ENCODE measurements at places on chromosomes 16 and 17.

DNA sequence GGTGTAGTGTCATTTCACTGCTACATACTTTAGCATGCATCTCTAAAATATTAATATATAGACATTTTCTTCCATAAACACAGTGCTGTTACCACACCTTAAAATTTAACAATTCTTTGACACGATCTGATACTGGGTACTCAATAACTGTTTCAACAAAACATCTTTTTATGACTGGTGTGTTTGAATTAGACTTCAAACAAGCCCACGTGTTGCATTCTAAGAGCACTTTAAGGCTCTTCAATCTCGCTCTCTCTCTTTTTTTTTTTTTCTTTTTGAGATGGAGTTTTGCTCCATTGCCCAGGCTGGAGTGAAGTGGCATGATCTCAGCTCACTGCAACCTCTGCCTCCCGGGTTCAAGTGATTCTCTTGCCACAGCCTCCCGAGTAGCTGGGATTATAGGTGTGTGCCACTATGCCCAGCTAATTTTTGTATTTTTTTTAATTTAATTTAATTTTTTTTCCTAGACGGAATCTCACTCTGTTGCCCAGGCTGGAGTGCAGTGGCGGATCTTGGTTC lies 15.8 kb upstream of the SLC46A1 start:
- no peak for DNase-seq

DNA sequence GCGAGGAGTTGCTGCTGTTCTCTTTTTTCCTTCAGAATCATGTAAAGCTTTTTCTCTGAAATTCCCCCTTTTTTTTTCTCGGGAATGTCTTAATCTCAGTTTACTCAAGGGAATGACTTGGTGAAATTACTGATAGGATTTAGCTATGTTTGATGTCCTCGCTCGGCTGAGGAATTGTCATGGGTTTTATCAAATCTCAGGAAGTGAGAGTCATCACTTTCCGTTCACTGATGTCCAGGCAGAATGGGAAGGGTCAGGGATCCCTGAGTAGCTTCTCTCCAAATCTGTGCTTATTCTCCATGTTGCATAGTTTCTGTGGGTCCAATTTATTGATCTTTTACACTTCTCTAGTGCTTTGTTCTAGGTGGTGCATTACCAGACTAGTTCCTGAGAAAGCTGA lies 6.3 kb downstream of the IGSF6 start:
- DNase-seq = no peak

DNA sequence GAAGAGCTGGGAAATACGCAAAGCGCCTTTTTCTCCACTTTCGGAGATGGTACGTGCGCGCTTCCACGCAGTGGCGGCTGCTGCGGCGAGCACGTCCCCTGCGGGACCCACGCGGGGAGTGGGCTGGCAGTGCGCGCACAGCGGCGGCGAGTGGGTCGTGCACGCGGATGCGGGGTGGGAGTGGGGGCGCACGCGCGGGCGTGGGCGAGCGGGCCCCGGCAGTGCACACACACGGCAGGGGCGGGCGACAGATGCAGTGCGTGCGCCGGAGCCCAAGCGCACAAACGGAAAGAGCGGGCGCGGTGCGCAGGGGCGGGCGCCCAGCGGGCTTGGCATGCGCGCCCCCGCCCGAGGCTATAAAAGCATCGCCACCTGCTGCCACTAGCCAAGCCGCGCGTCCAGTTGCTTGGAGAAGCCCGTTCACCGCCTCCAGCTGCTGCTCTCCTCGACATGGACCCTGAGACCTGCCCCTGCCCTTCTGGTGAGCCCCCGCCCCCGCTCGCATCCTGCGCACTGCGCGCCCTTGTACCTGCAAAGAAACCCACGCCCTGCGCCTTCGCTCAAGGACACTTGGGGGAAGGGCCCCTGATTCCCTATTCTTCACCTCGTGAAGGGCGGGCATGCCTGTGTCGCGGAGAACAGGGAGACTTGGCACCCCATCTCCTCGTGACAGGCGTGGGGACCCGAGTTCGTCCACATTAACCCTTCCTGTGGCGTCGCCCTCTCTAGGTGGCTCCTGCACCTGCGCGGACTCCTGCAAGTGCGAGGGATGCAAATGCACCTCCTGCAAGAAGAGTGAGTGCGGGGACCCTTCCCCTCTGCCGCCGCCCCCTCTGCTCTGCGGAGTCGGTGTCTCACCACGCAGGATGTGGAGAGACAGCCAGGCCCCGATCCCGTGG lies at the start of gene MT3:
Gene MT3 (plus strand): TSS at position 388 of the 899 bp plus-strand sequence. CDS start 63 bp downstream, at position 451.
- no peak for DNase-seq

- DNase-seq = no peak
Observed at GRCh38 chr17:72097144-72097543, 23.7 kb upstream of the SOX9 start.

- DNase-seq = no peak
Observed at GRCh38 chr16:81612351-81613163, 166.5 kb upstream of the PLCG2 start.

GRCh38 chr17:44487170-44487569 lies 16.0 kb downstream of the GPATCH8 start:
- DNase-seq = no peak

GRCh38 chr17:60269417-60269816 lies 119.6 kb downstream of the CA4 start:
- no peak for DNase-seq

- no peak for DNase-seq
Observed at GRCh38 chr16:75862098-75862386, 135.8 kb upstream of the CPHXL start.

GRCh38 chr16:28529124-28529523 lies 9.7 kb downstream of the NUPR1 start:
- DNase-seq = no peak

GRCh38 chr16:19382084-19382801 lies 35.4 kb upstream of the TMC5 start:
- no peak for DNase-seq

DNA sequence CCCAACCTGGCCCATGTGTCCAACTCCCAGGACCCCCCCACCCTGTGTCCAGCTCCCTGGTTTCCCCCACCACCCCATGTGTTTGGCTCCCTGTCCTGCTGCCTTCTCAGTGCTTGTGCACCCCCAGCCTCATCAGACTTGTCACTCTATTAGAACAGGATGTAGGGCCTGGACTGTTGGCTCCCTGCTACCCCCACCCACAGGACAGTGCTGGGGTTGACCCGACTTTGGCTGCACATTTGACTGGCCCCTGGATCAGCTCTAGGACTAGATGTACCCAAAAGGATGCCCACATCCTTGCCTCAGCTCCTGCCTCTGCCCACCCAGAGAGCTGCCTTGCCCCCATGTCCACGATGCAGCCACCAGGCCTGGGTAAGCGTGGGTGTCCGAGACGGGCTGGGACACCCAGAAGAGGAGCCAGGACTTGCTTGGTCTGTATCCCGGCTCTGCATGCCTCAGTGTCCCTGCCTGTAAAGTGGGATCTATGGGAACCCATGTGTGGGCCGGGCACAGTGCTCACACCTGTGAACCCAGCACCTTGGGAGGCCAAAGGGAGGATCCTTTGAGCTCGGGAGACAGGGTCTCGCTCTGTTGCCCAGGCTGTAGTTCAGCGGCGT lies 1.5 kb upstream of the CCDC57 start:
- DNase-seq = no peak

GRCh38 chr16:23071196-23072083 lies 77.8 kb downstream of the USP31 start:
- no peak for DNase-seq

DNA sequence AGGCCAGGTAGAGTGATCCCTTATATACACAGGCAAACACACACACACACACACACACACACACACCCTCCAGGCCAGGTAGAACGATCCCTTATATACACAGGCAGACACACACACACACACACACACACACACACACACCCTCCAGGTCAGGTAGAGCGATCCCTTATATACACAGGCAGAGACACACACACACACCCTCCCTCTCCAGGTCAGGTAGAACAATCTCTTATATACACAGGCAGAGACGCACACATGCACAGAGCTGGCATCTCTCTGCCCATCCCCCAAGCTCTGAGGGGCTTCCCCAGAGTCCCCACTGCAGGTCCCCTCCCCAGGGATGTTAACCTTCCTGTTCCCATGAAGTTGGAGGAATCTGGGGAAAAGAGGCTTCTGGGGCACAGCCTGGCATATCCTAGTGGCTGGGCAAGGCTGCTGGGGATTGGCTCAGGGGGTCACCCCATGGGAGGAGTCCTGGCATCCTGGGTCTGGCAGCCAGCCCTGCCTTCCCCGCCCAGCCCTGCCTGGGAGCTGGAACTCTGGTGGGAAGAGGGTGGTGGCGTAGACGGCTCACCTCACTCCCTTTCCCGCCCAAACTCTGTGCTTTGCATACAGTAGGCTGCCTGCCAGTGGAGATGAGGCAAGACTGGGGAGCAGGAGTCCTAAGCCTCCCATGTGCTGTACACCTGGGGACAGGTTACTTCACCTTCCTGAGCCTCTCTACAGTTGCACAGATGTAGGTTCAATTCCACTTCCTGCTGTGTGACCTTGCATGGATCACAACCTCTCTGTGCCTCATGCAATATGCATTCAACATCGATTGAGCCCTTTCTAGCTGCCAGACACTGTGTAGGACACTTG lies 41.8 kb downstream of the TEKT5 start:
- DNase-seq = peak; percentile 2

GRCh38 chr17:45293413-45294211 lies 23.2 kb downstream of the MAP3K14 start:
- DNase-seq = peak; percentile 89

Measured in HS-27A (cell line).